ENCODE measurements at places on chromosomes 16 and 17.

GRCh38 chr17:63685041-63685440 is 14.9 kb downstream of the LIMD2 start:
- DNase-seq, result peak; percentile 59

DNA sequence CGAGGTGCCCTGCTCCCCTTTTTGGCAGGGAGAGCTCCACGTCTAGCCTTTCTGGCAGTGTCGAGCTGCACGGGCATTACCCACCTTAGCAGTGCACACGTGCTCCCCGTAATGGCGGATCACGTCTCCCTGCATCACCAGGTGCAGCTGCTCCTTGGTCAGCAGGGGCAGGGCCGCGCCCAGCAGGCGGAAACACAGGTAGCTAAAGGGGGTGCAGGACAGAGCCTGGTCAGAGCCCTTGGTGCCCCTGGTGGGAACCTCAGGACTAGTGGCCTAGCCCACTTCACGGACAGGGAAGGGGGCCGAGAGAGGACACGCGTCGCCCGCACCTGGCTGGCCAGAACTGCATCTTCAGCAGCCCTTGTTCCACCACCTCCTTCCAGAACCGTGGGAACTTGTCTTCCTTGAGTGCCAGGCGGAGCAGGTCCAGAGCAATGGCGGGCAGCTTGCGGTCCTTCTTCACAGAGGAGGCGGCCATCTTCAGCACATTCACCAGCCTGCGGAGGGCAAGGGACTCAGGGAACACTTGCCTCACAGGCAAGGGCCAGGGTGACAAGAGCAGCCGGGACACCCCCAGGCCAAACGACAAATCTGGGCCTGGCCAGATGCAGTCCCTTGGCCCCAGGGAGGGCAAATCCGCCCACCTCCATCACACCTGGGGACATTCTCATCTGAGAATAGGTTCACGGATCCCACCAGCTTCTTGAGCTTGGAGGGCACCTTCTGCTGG is 3.2 kb downstream of the MYBBP1A start:
- no peak for DNase-seq

- DNase-seq, result no peak
These were observed 107.8 kb downstream of the GNAO1 start for GRCh38 chr16:56298948-56299596.

DNA sequence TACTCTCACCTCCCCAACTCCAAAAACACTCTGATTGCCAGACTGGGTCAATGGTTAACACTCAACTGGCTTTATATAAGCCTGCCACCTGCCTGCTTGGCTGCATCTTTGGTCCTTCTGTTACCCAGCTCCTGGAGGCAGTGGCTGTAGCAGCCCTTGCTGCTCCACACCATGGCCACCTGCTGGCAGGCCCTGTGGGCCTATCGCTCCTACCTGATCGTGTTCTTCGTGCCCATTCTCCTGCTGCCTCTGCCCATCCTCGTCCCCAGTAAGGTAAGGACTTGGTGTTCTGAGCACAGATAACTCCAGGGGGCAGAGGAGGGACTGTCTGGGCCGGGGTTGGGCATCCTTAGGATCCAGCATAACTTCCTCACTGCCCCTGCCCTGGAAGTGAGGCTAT is at the start of gene SLC13A2:
TSS of gene SLC13A2 (plus strand) at position 103 of the 400 bp plus-strand sequence. CDS start at position 172, 69 bp downstream.
- DNase-seq, result no peak

DNA sequence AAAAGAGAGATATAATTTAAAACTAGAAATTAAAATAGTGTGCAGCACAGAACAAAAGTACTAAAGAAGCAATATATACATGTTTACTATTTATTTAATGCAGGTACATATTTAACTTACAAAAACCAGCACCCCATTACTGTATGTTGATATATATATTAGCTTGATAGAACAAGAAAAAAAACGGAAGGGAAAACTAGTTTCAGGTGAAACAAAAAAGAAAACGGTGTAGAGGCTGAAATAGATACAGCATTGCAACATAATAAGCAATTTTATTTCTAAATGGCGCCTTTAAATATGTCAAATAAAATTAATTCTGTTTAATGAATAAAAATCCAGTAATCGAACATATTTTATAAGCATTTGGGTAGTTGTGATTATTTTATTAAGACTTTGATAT is 3.9 kb downstream of the HNF1B start:
- no peak for DNase-seq

- no peak for DNase-seq
These were observed 14.2 kb downstream of the CDRT4 start for GRCh38 chr17:15453246-15453645.

DNA sequence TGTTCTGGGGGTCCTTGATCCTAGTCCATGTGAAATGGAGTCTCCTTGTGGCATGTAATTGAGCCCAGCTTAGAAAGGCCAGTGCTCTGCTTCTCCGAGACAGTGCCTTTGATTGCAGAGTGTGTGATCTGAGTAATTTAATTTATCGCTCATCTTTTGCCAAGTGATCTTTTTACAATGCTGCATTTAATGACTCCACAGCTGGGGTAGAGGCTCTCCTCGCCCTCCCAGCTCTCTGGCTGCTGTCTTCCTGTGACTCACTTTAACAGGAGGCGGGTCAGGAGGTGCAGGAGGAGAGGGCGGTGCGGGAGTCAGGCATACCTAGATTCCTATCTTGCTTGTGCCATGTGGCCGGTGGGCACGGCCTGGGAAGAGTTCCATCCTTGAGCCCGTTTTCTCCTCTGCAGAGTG is 113.4 kb upstream of the FOXF1 start:
- no peak for DNase-seq

GRCh38 chr17:57773557-57773956 is 28.5 kb upstream of the CCDC182 start:
- no peak for DNase-seq

- DNase-seq, result no peak
These were observed 11.5 kb downstream of the ZNF597 start for GRCh38 chr16:3431779-3432219.

DNA sequence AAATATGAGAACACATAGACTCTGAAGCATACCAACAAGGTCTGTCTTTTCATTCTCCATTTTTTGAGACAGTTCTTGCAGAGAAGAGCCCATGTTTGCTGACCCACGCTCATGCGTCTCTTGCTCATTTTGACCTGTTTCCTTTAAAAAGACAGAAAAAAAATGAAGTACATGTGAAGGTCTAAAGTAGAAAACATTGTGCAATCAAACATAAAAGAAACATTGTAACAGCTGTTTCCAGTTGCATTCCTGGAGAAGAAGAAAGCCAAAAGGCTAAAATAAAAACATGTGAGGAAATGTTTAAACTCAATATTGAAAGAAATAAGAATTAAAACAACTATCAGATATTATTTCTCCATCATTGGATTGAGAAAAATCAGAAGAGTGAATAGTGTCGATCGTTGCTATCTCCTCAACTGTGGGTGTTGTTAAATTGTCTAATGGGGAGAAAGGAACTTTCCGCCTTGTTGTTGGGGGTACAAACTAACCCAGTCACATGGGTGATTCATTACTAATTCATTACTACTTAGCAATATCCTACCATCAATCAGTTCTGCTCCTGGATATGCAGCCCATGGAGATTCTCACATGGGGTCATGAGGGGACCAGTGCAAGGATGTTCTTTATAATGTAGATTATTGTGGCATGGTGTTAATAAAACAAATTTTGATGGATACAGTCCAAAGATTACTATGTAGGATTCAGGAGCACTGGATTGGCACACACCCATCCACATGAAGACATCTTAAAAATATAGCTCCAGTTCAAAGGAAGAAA is 9.5 kb downstream of the ABCA9 start:
- no peak for DNase-seq

DNA sequence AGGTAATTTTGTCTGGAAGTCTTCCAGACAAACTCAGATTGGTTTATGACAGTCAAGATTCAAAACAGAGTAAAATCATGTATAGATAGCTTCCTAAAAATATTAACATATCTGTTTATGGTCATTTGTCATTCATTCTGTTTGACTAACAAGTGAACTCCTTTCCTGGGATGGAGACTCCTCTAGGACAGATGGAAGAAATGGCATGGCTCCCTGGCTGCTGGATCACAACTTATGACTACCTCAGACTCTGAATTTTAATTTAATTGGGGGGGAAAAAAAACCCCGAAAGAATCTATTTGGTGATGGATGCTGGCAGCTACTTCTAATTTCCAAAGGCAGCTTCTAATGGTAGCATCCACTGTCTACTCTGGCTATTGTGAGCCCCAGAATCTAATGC is 34.6 kb downstream of the PHLPP2 start:
- DNase-seq, result no peak

GRCh38 chr17:39677542-39678339 is 9.5 kb downstream of the PNMT start:
- DNase-seq, result no peak

DNA sequence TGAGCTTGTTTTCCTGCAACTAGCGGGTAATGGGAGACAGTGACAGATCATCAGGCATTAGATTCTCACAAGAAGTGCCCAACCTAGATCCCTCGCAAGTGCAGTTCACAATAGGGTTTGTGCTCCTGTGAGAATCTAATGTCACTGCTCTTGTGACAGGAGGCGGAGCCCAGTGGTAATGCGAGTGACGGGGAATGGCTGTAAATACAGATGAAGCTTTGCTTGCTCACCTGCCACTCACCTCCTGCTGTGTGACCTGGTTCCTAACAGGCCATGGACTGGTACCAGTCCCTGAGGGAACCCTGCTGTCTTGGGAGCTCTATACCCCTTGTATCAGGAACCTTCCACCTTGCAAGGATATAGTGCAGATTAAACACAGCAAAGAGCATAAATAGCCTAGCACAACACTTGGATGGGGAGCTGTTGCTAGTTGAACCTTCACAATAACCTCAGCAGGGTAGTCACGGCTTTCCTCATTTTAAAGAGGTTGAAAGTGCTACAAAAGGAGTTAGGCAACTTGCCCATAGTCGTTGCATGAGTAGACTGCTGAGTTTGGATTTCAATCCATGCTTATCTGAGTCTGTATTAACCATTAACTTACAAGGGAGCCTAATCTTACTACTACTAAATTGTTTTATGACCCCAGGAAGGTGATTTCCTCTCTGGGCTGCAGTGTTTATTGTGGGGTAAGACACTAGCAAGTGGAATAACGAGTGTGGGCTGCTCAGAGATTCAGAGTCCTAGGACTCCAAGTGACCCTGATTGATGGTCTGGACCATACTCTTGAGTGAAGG is 156.6 kb upstream of the ZFHX3 start:
- no peak for DNase-seq

- no peak for DNase-seq
These were observed 15.8 kb upstream of the CCL5 start for GRCh38 chr17:35895636-35896587.

GRCh38 chr16:28902909-28903308 is 22.1 kb downstream of the RABEP2 start:
- no peak for DNase-seq

DNA sequence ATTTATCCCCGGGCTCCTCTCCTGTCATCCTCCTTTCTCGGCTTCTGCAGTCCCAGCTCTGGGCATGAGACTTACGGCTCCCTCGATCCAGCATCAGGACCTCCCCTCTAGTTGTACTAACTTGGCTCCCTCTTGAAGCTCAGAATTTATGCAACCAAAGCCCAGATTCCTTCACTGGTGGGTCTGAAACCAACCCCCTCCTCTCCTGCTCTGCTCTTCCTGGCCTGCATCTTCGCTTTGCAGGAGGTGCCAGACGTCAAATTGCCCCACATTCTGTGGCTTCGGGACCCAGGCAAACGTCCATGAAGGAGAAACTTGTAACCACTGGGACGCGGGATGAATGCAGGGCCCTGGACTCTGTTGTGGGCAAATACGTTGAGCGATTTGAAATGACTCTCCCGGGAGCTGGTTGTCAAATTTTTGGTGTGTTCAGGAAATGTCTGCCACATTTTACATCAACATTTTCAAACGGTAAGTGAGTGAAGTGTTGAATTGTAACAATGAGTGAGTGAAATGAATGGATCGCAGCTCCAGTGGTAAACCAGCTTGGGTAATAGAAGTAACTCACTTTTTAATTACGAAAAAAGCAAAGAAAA is 29.3 kb upstream of the ELAC2 start:
- DNase-seq, result no peak

DNA sequence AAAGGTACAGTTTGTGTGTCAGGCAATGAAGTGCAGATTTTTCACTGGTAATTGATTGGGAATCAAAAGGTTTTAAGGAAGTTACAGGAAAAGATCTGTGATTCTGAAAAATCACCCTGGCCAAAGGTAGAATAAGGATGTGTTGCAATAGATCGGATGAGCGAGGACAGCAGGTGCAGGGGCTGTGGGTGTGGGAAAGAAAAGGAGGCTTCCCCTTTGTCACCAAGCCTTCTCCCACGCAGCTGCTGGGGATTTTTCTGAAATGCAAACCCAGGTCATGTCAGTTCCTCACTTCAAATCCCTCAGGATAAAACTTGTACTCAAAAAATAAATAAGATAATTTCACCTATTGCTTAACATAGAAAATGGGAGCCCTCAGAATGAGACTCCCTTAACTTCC is 47.9 kb upstream of the ARHGAP17 start:
- DNase-seq, result no peak

- DNase-seq, result peak; percentile 68
These were observed 4.2 kb downstream of the MNT start for GRCh38 chr17:2396568-2397246.

DNA sequence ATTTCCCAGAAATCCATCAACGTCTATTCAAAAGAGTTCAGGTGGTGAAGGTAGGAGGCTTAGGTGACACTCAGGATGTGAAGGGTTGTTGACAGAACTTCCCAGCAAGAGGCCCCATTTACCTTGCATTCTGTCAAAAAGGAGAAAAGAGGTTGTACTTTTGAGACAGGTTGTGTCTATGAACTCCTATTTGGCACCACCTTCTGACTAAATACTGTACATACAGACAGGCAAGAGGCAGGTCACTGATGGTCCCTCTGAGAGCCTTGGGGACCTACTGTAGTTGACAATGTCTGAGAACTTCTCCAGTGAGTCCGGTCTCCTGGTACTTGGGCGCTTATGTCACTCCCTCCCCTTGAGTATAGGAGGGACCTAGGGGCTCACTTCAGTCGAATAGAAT is 479.3 kb upstream of the ZFHX3 start:
- no peak for DNase-seq

GRCh38 chr17:55607731-55608341 is 96.6 kb upstream of the SMIM36 start:
- DNase-seq, result peak; percentile 100

- no peak for DNase-seq
These were observed 9.1 kb upstream of the MED9 start for GRCh38 chr17:17467720-17468119.

DNA sequence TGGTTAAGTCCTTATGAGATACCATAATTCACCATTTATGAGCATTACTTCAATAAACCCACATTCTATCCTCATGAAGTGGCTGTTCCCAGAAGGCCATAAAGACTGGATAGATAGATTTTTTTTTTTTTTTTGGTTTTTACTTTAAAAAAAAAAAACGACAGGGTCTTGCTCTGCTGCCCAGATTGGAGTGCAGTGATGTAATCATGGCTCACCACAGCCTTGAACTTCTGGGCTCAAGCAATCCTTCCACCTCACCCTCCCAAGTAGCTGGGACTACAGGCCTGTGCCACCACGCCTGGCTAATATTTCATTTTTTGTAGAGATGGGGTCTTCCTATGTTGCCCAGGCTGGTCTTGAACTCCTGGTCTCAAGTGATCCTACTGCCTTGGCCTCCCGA is 102.3 kb downstream of the XYLT1 start:
- DNase-seq, result no peak

All from LNCaP clone FGC (cell line).